ENCODE measurements at places on chromosomes 3 and 15.

GRCh38 chr3:186871403-186871924 is 29.0 kb downstream of the ADIPOQ start:
- no peak for DNase-seq

DNA sequence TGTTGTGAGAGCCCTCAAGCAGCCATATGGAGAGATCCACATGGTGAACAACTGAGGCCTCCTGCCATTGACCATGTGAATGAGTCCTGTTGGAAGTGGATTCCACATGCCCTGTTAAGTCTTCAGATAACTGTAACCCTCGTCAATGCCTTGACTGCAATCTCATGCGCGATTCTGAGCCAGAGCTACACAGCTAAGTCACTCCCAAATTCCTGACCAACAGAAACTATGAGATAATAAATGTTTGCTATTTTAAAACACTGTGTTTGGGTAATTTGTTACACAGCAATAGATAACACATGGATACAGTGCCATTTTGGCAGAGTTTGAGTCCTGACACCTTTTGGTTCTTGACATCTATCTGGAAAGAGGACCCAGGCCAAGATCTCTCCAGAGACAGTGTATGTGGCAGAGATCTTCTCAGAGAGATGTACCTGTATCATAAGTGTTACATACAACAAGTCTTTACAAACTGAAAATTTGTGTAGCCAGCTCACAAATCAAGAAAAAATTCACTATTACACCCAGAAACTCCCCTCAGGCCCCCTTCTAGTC is 34.5 kb upstream of the BNC1 start:
- no peak for DNase-seq

DNA sequence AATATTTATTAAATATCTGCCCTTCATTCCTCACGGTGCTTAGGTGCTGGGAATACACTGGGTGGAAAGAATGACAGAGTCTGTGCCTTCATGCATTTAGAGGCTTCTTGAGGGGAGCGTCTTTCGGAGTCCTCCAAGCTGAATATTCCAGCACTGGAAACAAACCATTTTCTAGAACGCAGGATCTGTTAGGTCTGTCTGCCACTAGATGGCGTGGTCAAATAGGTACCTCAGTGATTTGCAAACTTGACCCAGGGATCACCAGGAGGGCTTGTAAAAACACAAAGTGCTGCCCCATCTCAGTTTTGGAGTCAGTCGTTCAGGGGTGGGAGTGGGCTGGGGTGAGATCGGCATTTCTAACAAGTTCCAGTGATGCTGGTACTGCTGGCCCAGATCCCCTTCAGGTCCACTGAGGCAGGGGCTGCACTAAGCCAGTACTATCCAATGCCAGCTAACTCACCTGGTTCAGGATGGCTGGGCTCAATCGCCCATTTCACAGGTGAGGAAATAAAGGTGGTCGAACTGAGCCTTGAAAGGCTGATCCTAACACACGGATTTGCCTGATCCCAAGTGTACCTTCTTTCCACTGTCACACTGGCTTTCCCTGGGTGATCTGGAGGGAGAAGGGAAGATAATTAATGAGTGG is 14.8 kb downstream of the ARNT2 start:
- DNase-seq, result peak; percentile 30

DNA sequence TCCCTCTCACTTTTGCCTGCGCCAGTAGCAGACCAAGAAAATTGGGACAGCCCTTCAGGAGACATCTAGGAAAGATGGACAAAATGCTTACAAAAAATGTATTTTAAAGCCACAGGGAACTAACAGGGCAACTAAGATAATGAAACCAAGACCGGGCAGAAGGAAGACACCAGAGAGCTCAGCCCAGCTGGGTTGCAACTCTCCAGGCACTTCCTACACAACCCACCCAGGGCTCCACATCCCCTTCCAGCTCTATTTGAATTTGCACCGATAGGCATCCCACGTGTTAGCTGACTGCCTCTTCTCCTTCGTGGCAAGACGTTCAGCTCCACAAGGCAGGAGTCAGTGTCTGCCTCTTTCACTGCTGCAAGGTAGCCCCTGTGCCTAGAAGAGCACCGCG is 6.6 kb upstream of the ATP10A start:
- DNase-seq, result no peak

DNA sequence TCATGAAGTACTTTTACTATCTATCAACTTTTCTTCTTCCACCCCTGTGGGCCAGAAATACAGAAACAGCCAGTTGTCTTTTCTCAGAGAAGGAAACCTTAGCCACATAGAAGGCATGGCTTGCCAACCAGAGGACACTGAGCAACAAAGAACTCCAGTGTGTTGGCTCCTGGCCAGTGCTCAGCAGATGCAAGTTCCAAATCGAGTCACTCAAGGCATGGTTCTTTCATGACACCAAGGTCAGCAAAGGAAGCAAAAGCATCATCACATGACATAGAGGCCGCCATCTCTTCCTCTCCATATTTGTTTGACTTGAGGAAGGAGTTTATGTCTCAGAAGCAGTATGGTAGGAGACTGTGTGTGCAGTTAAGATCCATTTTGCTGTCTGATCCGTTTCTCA is 92.2 kb downstream of the MYLK start:
- peak; percentile 30 for DNase-seq

DNA sequence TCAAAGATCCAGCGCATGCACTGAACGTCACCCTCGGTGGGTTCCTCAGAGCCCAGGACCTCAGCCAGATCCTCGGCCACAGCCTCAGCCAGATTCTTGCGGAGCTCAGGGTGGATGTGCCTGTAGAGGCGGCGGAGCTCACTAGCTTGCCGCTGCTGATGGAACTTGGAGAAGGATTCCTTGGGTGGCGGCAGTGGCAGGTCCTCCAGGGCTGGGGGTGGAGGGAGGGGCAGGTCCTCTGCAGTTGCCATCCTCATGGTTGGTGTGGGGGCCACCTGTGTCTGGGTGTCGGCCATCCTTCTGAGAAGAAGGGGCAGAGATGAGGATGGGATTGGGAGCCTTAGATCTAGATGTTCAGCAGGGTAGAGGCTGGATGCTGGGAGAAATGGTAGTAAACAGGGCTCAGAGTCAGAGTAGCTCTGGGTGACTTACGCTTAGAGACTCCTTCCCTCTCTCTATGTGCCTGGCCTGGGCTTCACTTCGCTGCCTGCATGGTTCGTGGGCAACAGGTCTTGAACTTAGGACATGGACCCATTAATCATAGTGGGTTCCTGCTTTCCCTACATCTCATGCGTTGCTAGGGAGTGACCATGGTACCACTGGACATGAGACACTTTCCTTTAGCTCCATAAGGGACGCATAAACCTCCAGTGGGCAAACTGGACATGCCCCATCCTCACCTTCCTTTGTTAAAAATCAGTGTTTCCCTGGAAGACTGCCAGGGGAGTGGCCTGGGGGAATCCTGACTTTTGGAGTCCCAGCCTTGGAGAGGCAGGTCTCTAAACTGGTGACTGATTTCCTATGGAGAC is 3.0 kb downstream of the XIRP1 start:
- DNase-seq, result no peak

DNA sequence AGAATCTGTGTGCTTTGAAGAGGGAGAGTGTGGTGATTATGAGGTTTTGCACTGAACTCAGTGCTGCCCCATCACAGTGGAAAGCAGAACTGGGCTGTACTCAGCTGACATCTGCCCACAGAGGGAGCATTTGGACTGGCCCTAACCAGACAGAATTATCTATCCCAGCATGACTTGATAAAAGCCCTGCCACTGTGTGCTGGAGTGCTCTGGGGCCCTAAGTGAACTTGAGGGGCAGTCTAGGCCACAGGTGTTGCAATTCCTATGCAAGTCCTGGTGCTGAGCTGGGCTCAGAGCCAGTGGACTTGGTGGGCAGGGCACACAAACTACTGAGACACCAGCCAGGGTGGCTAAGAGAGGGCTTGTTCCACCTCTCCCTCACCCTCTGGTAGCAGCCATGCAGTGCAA is 269.2 kb upstream of the CTNNB1 start:
- DNase-seq, result no peak

GRCh38 chr3:60645801-60646200 is 605.5 kb downstream of the FHIT start:
- no peak for DNase-seq

All from fibroblast of the conjunctiva (primary cell).